ENCODE measurements at places on chromosomes 4 and X.
A peak's percentile ranks its signal among the peaks of the same experiment; 100 is the strongest.

GRCh38 chr4:149702414-149703293, 113.0 kb downstream of the IQCM start:
- DNase-seq, result no peak

DNA sequence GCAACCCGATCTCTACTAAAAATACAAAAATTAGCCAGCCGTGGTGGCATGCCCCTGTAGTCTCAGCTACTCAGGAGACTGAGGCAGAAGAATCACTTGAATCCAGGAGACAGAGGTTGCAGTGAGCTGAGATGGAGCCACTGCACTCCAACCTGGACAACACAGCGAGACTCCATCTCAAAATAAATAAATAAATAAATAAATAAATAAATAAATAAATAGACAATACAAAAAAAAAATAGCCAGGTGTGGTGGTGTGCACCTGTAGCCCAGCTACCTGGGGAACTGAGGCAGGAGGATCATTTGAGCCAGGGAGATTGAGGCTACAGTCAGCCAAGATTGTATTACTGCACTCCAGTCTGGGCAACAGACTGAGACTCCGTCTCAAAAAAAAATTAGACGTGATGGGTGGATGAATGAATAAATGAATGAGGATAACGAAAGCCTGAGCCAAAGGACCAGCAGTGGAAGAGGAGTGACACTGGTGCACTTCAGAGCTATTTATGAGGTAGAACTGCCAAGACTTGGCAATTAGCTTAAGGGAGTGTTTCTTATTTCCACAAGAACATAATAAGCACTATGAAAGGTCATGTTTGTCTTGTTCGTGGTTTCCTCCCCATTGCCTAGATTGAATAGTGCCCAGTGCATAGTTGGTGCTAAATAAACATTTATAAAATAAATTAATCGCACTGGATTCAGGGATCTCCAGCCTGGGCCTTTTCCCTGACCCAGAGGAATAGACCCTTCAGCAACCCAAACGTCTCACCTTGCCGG, 232.2 kb downstream of the IDS start:
- no peak for DNase-seq

DNA sequence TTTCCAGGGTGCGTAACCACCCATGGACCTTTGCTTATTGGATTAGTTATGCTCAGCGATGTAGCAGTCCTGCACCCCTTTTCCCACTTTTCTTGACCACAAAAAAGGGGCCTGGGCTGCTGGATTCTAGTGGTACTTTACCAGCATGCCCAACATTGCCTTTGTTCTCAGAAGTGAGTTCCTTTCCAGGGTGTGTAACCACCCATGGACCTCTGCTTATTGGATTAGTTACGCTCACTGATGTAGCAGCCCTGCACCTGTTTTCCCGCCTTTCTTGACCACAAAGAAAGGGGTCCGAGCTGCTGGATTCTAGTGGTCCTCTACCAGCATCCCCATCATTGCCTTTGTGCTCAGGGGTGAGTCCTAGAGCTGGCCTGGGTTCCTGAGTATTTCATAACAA, 138.2 kb downstream of the COX18 start:
- no peak for DNase-seq

DNA sequence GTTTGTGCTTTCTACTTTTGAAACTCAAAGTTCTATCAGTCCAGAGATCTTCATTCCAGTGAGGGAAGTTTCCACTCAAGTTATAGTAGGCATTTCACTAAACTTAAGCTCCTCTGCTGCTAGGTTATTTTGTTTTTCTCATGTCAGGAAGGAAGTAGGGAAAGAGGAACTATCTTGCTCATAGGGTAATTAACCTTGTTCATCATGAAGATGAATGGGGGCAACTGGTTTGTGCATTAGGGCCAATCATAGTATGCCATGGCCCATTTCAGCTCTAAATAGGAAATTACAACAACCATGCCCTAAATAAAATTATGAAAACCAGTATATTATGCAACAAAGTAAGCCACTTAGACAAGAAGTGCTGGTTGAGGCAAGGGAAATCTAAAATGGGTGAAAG, 804.7 kb upstream of the NDST4 start:
- no peak for DNase-seq

DNA sequence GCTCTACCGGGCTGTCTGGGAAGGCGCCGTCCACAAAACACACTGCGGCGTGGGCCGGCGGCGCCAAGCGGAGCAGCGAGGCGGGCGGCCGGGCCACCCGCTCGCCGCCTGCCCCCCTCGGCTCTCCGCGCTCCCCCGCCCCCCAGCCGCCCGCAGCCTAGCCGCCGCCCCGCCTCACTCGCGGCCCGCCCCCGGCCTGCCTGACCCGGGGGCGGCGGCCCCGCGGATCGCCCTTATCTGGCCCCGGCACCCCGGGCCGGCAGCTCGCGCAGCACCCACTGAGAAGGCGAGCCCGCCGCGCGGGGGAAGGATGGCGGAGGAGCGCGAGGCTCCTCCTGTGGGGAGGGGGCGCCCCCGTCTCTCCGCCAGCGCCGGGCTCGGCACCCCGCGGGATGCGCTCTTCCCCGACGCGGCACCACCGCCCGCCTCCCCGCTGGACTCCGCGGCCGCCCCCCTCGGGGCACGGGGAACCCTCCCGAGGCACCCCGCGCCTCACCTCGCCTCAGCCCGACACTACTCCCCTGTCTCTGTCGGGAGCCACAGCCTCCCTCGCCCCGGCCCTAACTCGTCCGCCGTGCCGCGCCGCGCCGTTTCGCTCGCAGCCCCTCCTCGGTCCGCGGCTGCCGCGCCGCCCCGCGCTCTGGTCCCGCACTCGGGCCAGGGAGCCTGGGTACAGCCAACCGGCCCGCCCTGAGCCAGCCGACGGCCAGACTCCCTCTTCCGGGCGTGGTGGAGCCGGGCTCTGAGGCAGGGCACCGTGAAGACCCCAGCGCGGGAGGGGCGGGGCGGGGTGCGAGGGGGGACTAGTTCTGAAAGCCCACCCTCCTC, 566 bp downstream of the ATP11C start:
- DNase-seq, result no peak

GRCh38 chr4:82138374-82138773, 235.4 kb downstream of the HNRNPD start:
- DNase-seq, result no peak

- DNase-seq, result peak; percentile 13
Observed at GRCh38 chrX:37405956-37406355, 56.8 kb downstream of the PRRG1 start.

GRCh38 chr4:77154761-77155499, 2.1 kb upstream of the CCNG2 start:
- DNase-seq, result no peak

DNA sequence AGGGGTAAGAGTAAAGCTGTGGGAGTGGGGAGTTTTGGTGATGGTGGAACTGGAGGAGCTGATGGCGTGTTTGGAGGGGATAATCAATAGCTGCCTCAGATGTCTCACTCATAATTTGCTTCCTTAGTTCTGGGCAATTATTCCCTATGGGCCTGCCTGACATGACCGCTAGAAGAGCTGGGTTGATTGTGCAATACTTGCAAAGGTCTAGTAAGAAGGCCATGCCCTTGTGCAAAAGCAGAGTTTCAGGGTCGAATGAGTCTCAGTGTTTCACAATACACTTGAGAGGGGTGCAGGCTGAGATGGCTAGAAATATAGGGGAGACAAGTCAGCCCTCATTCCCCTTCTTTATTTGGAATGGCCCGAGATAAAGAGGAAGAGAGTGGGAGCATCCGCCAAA, 858.4 kb upstream of the POU3F4 start:
- no peak for DNase-seq

GRCh38 chr4:187075514-187075913, 351.9 kb upstream of the FAT1 start:
- DNase-seq, result no peak

GRCh38 chr4:151905197-151905596, 144.4 kb upstream of the GATB start:
- DNase-seq, result no peak

GRCh38 chr4:66193487-66193886, 523.2 kb upstream of the EPHA5 start:
- no peak for DNase-seq

- no peak for DNase-seq
Observed at GRCh38 chr4:13866881-13867280, 239.4 kb upstream of the BOD1L1 start.

- no peak for DNase-seq
Observed at GRCh38 chrX:153924149-153924861, 1.8 kb downstream of the ARHGAP4 start.

- no peak for DNase-seq
Observed at GRCh38 chr4:8205749-8206611, 6.9 kb downstream of the SH3TC1 start.

DNA sequence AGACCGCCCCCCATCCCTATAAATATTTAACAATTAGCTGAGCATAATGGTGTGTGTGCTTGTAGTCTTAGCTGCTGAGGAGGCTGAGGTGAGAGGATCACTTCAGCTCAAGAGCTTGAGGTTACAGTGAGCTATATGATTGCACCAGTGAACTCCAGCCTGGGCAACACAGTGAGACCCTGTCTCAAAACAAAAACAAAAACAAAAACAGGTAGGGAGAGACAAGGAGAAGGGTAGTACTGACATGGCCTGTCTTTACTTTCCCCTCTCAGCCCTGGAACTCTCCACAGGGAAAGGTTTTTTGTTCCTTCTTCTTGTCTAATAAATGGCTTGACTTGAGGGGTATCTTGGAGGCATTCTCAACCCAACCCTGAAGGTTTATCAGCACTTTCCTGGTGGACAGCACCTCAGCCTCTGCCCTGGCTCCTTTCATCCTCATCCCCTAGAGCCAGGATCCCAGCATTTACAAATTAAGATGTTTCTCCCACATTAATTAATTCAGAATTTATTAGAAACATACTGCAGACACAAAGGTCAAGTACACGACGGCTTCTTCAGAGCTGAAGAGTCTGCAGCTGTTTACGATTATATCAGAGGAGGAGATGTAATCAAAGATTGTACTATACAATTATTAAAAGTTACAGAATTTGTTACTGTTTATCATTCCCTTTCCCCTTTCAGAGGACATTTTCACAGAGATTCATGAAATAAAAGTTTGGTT, 131.8 kb downstream of the AFF1 start:
- no peak for DNase-seq
